ENCODE measurements at places on chromosomes 3 and 15.

- DNase-seq = no peak
Observed at GRCh38 chr3:179286331-179286730, 35.4 kb upstream of the KCNMB3 start.

GRCh38 chr3:43723121-43723734 lies 32.5 kb downstream of the ABHD5 start:
- DNase-seq = no peak

- DNase-seq = no peak
Observed at GRCh38 chr3:60841355-60841754, 409.9 kb downstream of the FHIT start.

- no peak for DNase-seq
Observed at GRCh38 chr3:119841808-119842471, 60.0 kb downstream of the NR1I2 start.

GRCh38 chr3:114194750-114195149 lies 15.9 kb upstream of the DRD3 start:
- no peak for DNase-seq

GRCh38 chr3:135740211-135740610 lies 225.3 kb upstream of the PPP2R3A start:
- DNase-seq = no peak

- DNase-seq = no peak
Observed at GRCh38 chr3:68892297-68892696, 40.0 kb downstream of the TAFA4 start.

GRCh38 chr3:171183042-171183441 lies 156.5 kb upstream of the SLC2A2 start:
- DNase-seq = no peak

GRCh38 chr3:13500133-13500885 lies 20.2 kb downstream of the HDAC11 start:
- DNase-seq = no peak

- DNase-seq = no peak
Observed at GRCh38 chr3:155188031-155188430, 105.5 kb downstream of the STRIT1 start.

GRCh38 chr15:46410705-46411104 lies 775.9 kb downstream of the SQOR start:
- no peak for DNase-seq

DNA sequence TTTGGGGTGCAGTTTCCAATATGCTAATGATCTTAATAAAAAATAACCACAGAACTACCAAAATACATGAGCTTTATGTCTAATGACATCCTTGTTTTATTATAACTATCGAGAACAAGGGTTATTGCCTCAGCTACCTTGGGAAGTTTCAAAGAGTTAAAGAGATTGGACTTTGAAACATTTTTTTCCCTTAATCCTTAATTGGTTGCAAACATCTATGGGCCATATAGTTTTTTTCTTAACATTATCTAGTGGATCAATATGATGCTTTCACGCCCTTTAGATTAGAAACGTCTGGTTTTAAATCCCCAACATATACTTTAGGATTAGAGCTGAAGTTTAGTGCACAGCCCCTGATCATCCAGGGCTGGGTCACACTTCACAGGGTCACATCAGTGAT lies 219.2 kb upstream of the SGO1 start:
- no peak for DNase-seq

GRCh38 chr3:138946663-138947494 lies at the start of the genes FOXL2 and FOXL2NB:
Gene FOXL2, minus strand, starts transcription at chr3:138947137. Its CDS starts 415 bp downstream, at chr3:138946722.
Gene FOXL2NB, plus strand, starts transcription at chr3:138947217. Its CDS starts 148 bp downstream, at chr3:138947365.
- peak; percentile 40 for DNase-seq

- no peak for DNase-seq
Observed at GRCh38 chr3:108234387-108234957, 12.2 kb upstream of the IFT57 start.

Measured in activated T-cell treated with anti-CD3 and anti-CD28 coated beads, Interleukin-2, amount 50 U/mL, for 1 hour (primary cell).